ENCODE measurements at places on chromosomes 11 and 22.

DNA sequence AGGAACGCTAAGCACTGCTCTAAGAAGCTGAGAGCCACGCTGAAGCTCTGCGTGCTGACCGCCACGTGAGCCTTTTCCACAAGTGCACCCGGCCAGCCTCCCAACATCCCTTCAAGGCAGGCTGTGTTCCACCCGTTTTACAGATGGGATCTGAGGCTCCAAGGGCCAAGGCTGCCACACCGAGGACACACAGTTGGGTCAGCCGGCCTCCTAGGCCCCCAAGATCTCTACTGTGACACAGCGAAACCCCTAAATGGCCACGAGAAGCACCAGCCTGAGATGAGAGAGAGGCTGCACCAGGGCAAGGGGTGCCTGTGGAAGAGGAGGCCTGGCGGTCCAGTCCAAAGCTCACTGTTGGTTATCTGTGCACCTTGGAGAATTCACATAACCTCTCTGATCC is 11.8 kb upstream of the CD5 start:
- DNase-seq: no peak

DNA sequence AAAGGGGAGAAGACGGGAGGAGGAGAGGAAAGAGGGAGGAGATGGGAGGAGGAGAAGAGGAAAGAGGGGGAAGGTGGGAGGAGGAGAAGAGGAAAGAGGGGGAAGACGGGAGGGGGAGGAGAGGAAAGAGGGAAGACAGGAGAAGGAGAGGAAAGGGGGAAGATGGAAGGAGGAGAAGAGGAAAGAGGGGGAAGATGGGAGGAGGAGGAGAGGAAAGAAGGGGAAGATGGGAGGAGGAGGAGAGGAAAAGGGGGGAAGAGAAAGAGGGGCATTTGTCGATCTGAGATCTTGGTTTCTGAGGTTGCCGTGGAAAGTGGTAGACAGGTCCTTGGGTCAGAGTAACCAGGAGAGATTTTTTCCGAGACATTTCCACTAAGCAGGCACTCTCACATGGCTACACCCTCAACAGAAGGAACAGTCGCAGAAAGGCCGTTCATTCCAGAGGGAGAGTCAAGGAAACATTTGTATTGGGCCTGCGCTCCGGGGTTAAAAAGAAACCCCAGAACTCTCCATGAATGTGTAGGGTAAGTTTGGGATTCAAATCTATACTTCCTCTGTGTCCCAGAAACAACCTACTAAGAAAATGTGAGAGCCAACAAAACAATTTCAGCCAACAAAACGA is 39.8 kb upstream of the CARS1 start:
- DNase-seq: no peak

DNA sequence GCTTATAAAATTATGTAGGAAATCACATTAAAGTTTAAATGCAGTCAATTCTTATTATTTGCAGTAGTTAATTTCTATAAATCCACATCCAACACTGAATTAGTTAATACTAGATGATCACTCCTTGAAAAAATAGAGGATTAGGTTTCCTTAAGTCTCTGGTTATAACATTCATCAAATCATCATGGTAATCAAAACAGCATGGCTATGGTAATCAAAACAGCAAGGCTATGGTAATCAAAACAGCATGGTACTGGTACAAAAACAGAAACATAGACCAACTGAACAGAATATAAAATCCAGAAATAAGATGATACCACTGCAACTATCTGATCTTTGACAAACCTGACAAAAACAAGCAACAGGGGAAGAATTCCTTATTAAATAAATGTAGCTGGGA is 814.6 kb upstream of the CCDC179 start:
- no peak for DNase-seq

- DNase-seq: no peak
These were observed 1168.2 kb downstream of the BRD1 start for GRCh38 chr22:48659404-48659996.

- no peak for DNase-seq
These were observed 1431.4 kb downstream of the BRD1 start for GRCh38 chr22:48396091-48396784.

GRCh38 chr11:44387825-44388224 is 77.9 kb upstream of the ALX4 start:
- DNase-seq: no peak

DNA sequence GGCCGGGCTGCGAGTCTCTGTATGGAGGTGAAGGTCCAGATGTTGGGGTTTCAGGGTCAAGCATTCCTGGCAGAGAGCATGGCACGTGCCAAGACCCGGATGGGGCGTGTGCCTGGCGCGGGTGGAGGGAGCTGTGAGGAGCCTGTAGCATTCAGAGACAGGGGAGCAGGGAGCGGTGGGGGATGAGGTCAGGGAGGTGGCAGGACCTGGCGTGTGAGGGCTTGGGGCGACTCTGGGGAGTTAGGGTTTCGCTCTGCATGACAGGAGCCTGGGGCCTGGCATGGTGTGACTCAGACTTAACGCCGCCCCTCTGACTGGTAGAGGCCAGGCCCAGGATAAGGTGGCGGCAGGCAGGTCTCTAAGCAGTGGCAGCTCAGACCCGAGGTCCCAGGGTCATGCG is 103.0 kb downstream of the KCNQ1 start:
- no peak for DNase-seq

- no peak for DNase-seq
These were observed 8.1 kb downstream of the CCDC15 start for GRCh38 chr11:124961972-124962609.

DNA sequence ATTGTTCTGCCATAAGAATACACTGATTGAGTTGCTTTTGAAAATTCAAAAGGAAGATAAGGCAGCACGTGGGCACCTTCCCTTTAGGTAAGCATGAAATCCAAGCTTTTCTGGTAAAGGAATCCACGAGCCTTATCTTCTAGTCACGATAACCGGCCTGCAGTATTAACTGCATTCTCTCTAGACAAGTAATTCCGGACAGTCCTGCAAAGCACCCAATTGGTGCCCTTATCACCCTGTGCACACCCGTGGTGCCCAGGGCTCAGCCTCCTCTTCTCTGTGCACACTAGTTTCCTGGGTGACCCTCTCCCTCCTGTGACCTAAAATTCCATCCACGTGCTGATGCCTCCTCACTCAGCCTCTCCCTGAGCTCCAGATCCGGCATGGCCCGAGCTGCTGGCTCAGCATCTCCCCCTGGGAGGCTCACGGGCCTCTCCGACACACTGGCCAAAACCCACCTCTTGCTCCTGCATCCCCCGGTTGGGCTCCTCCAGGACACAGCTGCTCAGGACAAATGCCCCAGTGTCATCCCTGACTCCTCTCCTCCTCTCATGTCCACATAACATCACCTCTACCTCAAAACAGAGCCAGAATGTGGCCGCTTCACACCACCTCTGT is 63.7 kb downstream of the PACSIN2 start:
- DNase-seq: no peak

DNA sequence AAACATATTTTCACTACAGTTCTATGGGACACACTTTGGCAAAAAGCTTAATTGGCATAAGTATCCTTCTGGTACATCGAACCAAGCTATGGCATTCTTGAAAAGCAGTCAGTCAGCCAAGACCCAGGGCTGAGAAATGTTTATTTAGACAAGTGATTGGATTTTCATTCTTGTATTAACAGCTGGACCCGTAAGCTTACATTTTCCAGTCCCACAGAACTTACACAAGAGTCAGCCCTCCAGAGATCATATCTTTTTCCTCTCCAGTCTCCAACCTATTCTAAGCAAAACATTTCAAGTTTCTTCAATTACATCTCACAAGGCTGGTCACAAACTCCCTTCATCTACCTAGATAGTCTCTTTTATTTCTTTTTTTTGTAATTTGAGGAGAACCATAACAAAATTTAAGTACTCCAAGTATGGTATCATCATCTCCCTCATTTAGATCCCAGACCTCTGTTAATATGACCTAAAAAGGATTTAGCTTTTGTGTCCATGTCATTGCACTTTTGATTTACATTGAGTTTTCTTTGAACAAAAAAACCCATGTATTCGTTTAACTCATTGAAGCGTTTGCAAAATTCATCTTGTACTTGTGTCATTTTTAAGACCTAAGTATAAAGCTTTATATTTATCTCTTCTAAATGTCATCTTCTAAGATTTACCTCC is 67.9 kb upstream of the GRK3 start:
- no peak for DNase-seq

DNA sequence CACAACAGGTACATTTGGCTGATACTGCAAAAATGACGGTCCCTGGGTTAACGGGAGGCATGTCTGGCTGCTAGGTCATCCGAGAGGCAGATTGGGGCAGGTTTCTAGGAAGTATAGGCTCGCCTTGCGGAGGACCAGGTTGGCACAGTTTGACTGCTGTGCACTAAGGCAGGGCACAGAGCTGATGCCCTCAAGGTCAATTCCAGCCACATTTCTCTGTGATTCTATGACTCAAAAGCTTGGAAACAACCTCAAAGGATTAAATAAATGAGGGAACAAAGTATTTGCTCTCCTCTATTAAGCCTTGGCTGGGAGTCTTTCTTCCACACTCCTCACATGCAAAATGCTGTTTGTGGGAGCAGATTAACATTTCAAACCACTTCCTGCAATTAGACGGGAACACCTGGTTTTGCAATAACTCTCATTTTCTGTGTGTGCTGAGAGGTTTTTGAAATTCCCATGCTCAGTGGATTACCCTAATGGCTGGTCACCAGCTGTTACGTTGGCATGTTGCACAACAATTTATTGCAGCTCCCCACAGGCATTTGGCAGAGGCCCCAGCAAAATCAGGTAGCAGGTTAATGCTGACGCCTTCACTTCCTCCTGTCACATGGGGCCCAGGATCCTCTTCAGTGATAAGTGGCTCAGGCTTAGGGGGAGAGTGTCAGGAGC is 61.0 kb upstream of the PLET1 start:
- no peak for DNase-seq

- no peak for DNase-seq
These were observed 34.3 kb downstream of the DBX1 start for GRCh38 chr11:20125927-20126326.
